ENCODE measurements at places on chromosomes 5 and 9.

GRCh38 chr9:3006851-3007250 is 163.0 kb upstream of the PUM3 start:
- DNase-seq: no peak

GRCh38 chr5:145633474-145633873 is 201.7 kb downstream of the PRELID2 start:
- DNase-seq: no peak

- peak; percentile 18 for DNase-seq
These were observed 73.0 kb downstream of the GADD45G start for GRCh38 chr9:89677702-89678395.

- peak; percentile 10 for DNase-seq
These were observed 292.5 kb downstream of the PARP8 start for GRCh38 chr5:50958852-50959457.

GRCh38 chr5:41695920-41696582 is 174.2 kb downstream of the OXCT1 start:
- no peak for DNase-seq

GRCh38 chr5:103177543-103177942 is 57.4 kb downstream of the PPIP5K2 start:
- no peak for DNase-seq

DNA sequence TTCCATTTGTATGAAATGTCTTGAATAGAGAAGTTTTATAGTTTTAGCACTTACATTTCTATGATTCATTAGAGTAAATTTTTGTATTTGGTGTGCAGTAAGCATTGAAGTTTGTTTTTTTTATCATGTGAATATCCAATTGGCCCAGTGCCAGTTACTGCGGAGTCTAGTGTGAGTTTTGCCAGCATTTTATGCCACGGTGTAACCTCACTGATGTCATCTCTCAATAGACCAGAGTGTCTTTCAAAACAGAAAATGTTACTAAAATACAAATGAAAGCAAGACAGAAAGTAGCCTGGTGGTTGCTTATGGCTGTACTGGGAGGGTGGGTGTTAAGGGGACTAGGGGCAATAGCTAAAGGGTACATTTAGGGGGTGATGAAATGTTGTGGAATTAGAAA is 62.8 kb downstream of the IPPK start:
- no peak for DNase-seq

DNA sequence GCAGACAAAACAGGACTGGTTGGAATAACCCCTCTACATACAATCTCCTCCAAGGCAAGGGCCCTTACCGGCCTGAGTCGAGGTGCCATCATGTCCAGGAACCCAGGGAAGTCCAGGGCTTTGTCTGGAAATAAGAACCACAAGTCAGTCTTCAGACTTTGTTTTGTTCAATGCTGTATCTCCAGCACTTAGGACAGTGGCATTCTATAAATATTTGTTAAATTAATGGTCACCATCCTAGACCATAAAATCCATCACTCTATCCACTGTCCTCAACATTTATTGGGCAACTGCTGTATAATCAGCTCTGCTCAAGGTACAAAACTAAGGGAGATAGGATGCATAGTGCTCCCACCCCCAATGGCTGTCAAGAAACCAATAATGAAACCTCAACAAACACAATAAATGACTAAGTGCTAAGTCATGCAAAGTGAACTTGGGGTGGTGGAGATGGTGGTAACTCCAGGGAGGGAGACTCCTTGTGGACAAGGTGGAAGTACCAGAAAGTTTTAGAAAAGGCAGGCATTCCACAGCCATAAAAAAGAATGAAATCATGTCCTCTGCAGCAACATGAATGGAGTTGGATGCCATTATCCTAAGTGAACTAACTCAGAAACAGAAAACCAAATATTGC is 5.0 kb downstream of the RELL2 start:
- no peak for DNase-seq

DNA sequence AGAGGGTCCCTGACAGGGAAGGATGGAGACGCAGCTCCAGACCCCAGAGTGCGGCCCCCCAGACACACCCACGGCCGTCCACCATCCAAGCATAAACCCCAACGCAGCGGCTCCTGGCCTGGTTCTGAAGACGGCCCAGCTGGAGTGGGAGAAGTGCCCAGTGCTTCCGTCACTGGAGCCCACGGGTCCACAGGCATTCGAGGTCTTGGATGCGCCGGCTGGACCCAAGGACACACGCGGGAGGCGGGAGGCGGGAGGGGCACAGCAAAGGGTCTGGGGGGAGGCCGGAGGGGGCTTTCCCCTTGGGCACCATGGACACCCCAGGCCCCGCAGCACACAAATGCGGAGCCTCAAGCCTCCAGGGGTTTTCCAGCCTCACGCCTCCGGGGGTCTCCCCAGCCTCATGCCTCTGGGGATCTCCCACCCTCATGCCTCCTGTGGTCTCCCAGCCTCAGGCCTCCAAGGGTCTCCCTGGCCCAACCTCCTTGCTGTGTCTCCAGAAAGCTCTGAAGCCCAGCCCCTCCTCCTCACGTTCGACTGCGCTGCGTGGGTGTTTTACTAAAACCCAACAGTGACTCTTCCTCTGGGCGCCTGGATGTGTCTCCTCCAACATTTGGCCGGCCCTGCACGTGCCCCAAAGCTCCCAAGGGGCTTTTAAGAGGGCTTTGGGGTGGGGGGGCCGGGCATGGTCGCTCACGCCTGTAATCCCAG is 15.2 kb downstream of the EXD3 start:
- DNase-seq: no peak

DNA sequence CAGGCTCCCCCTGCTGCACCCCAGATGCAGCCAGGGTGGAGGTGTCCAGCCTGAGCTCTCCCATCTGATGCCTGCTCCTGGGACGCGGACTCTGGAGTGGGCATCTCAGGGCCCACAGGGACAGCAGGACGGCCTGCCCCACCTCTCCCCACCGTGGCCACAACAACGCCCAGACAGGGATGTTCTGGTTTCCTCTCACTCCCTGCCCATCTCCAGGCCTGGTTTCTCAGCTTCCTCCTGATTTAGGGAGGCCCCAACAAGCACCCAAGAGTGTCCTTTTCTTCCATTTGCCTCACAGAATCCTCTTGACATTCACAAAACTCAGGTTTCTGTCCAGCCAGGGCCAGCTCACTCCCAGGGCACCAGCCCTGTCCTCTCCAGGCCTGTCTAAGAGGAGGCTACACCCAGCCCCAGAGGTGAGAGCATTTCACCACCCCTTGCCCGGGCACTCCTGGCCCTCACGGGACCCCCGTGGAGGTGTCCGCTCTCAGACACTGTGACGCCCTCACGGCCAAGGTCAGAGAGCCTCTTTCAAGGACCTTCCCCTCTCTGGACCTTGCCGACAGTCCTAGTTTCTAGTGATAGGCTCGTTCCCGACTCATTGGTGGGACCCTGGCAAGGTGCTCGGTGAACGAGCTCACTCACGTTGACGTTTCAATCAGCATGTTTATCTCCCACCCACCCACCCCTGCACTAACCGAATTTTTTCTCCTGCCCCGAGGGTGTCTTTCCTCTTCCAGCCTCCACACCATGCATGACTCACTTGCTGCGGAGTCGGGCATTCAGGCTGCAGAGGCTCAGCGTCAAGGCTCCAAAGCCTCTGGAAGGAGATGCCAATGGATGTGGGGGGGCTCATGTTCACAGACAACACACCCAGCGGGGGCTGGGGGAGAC is 62.0 kb upstream of the UNC5A start:
- DNase-seq: no peak

GRCh38 chr5:10445352-10445751 is 3.7 kb downstream of the ROPN1L start:
- DNase-seq: no peak

GRCh38 chr9:11163843-11164242 is 551.0 kb upstream of the PTPRD start:
- no peak for DNase-seq

- DNase-seq: peak; percentile 94
These were observed 493 bp upstream of the IL6ST start for GRCh38 chr5:55994998-55995914.

DNA sequence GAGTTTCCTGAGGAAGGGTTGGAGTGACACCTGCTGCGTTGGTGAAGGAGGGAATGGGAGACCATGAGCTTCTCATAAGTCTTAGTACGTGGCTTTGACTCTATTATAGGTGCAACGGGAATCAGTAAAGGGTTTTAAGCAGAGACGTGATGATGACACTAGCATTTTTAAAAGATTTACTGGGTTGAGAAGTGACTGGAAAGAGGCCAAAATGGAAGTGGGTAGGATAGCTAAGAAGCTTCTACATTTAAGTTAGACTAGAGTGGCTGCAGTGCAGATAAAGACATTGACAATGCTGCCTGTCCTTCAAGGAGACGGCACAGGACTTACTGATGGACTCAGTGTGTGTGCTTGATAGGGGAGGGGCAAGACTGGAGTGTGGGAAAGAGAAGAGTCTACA is 6.2 kb downstream of the GAPT start:
- DNase-seq: no peak
